ENCODE measurements at places on chromosomes 2 and 18.

DNA sequence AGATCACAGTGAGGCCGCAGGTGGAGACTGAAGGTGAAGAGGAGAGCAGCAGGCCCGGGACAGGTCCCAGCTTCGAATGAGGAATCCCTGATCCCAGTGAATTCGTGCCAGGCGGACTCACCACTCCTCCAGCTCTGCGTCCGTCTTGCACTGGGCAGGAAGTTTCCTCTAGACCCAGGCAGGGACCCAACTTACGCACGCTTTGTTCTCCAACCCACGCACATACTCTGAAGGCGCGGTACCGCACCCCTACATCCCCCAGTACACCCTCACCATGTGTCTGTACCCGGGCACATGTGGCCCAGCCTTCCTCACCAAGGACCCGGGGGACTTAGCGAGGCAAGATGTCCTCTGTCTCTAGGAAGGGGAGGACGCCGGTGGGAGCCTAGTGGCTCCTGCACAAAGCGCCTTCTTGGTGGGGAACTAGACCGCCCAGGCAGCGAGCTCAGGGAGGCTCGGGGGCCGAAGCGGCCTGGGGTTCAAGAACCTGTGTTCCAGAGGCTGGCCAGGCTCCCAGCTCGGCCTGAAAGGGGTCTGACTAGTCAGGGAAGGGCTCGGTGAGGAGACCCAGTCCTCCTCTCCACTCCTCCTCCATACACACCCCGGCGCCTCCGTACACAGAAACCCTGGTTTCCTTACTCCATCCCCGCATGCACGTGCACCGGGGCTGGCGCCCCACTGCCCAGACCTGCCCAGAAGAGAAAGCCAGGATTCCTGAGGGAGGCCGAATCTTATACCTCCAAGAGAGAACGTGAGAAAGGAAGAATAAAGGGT lies 38.3 kb upstream of the ATP6V1B1 start:
- DNase-seq, result no peak

- no peak for DNase-seq
These were observed 680 bp downstream of the ATP5F1A start for GRCh38 chr18:46097431-46097800.

- DNase-seq, result no peak
These were observed at the start of gene WNT10A for GRCh38 chr2:218880102-218880858. TSS of gene WNT10A (plus strand) at chr2:218880852. CDS start at chr2:218880996, 144 bp downstream.

DNA sequence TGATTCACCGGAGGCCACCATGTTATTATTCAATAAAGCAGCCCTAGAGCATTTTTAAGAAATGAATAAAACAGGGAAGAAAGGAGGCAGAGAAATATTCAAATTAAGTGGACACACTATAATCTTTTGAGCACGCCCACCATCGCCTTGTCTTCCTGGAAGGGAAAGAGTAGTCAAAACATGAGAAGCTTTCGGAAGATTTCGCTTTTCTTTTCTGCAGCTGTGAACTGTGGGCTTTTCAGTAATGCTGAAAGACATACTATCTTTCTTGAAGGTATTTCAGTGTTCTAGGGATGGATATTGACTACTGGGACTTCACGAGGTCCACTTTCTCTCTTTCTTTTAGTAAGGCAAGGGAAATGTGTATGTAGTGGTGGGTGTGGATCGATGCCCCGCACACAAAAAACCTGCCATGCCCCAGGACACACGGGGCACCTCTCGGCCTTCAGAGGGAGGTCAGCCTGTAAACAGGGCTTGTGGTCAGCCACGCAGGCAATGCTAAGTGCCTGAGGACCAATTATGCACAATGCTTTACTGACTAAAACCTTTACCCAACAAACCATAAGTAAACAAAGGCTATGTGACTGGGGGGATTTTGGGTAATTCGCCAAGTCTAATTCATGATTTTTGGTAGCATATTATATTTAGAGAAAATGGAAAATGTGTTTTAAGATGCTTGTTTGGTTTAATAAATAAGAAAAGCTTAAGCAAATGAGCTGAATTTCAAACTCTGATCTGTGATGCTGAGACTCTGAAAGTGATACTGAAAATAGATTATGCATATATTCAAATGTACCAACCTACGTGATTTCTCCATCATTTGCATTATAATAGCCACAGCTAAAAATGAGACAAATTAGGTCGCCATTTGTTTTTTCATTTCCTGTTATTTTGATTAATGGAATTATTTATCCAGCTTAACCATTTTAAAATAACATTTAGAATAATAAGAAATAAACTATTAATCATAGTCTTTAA lies 130.5 kb downstream of the ZNF516 start:
- no peak for DNase-seq

- no peak for DNase-seq
These were observed 115.1 kb upstream of the NOSTRIN start for GRCh38 chr2:168687314-168687713.

- no peak for DNase-seq
These were observed 114.5 kb downstream of the INSIG2 start for GRCh38 chr2:118202707-118203303.

- DNase-seq, result no peak
These were observed 14.9 kb upstream of the SLC39A10 start for GRCh38 chr2:195642027-195642678.

GRCh38 chr18:60082790-60083189 lies 183.0 kb downstream of the PMAIP1 start:
- DNase-seq, result no peak

Data from sigmoid colon (tissue), 7 donors.